Type B pancreatic cell (in vitro differentiated cells): ENCODE measurements at places on chromosomes 11 and 22. TPM values are rescaled to one million over a fixed set of nuclear protein-coding genes. Genes with fewer than 3 reads are reported as not detected.

DNA sequence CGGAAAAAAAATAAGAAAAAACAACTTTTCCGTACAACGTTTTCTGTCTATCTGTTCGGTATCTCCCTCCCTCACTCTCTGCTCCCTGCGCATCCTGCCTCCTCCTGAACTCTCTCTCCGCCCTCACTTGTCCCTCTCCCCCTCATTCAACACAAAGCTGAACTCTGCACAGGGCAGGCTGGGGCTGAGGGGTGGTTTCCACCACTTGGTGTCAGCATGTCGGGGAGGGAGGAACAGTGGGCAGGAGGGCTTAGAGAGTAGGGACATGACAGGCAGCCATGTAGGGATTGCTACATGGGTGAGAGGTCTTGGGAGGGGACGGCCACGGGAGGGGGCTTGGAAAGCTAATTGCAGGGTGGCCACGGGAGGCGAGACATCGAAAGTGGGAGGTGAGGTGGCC, 17.6 kb downstream of the SLC22A12 start:
- peaks cover 10% of the 10 kb centered on the region for H3K4me1 ChIP-seq
- peak overlapping the region; percentile 39 for H3K27ac ChIP-seq
- H3K4me3 ChIP-seq = peak overlapping the region; percentile 41
- no peaks in the 10 kb centered on the region for H3K27me3 ChIP-seq
- H3K36me3 ChIP-seq = no peaks in the 10 kb centered on the region

DNA sequence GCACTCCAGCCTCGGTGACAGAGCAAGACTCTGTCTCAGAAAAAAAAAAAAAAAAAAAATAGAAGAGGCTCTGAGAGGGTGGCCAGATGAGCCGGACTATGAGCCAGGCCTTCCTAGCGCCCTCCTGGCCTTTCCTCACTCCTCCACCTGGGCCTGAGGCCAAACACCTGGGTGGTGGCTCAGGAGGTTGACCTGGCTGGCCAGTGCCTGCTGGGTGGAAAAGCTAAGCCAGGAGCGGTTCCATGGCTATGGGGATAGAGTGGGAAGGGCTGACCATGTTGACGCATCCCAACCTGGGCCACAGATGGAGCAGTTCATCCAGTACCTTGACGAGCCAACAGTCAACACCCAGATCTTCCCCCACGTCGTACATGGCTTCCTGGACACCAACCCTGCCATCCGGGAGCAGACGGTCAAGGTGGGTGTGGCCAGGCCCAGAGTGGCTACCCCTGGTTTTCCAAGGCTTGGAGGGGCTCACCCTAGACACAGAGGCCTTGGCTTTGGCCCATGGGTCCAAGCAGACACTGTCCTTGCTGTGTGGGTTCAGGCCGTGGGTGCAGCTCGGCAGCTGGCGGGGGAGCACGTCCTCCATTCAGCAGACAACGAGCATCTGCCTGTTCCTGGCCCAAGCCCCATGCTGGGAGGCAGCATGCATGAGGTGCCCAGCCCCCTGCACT, 7.6 kb downstream of the SCYL1 start:
- no peak overlapping the region for H3K4me3 ChIP-seq
- peaks cover 4% of the 10 kb centered on the region for H3K4me1 ChIP-seq
- H3K36me3 ChIP-seq = peaks cover 13% of the 10 kb centered on the region
- DNase-seq = no peak

DNA sequence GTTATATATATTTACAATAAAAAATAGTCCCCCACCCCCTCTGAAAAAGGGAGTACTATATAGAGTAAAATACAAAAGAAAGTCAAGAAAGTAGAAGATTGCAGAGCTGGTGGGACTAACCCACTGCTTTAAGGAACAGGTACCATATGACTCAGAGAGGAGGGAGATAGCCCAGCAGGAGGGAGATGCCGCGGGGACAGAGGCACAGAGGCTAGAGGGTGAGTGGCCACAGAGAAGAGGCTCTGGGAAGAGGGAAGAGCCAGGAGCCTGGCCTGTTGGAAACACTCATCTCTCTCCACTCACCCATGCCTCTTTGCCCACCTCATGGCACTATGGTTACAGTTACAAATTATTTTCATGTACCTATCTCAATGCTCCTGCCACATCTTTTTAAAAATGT, 53.6 kb upstream of the LYVE1 start:
- no peaks in the 10 kb centered on the region for H3K27me3 ChIP-seq
- peaks cover 4% of the 10 kb centered on the region for H3K4me1 ChIP-seq
- no peak for DNase-seq
- H3K4me3 ChIP-seq = no peak overlapping the region

DNA sequence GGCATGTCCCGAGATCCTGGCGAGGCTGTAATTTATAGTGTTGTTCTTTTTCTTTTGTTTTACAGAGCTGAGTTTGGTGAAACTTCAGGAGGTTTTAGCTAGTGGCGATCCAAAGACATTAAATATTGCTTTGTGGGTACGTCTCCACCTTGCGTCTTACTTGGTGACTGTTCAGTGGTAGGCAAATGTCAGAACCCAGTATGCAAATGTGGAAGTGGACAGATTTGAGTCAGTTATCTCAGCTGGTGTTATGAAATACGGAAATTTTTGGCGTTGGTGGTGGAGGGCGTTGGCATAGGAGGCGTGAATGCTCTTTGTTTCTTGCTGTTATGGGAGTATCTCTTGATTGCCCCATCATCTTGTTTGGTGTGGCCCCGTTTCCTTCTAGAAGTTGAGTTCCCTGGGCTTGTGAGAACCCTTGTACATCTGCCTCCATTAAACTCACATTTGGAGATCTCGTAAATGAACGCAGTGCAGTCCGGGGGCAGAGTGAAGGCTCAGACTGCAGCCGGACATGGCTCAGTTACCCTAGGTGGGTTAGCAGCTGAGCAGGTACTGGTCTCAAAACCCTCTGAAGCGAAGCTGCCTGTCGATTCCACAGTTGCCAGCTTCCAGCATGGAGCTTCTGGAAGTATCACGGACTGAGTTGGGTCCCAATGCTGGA, 39.9 kb downstream of the PTPRJ start:
- DNase-seq = no peak
- peak overlapping the region; percentile 4 for H3K4me3 ChIP-seq
- peaks cover 59% of the 10 kb centered on the region for H3K4me1 ChIP-seq
- no peaks in the 10 kb centered on the region for H3K27me3 ChIP-seq
- H3K36me3 ChIP-seq = no peaks in the 10 kb centered on the region

BCL2L13 gene
- 32.5 and 42.8 TPM in 2 replicates for total RNA-seq

TMEM218 gene
- 17.2 and 33.2 TPM in 2 replicates for total RNA-seq

GRCh38 chr11:9219572-9219971, 45.6 kb downstream of the DENND5A start:
- no peaks in the 10 kb centered on the region for H3K4me1 ChIP-seq
- no peak for DNase-seq
- H3K4me3 ChIP-seq = no peak overlapping the region
- H3K27ac ChIP-seq = no peak overlapping the region

DNA sequence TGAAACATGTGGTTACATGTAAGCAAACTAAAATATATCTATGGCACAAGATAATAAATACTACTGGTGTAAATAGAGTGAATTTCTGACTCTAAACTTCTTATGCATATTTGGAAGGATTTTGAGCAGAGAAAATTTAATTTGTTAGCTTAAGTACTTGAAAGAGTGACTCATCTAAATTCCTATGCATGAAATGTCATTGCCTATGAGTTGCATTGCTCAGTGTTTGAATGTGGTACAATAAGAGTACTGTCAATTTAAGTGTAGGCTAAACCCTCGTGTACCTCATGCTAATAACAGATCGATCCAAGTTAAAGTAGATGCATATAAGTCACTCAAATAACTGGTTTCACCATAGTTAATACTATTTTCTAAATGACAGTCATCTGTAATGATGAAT, 5.3 kb upstream of the CARD18 start:
- no peak overlapping the region for H3K4me3 ChIP-seq
- no peaks in the 10 kb centered on the region for H3K4me1 ChIP-seq
- no peak for DNase-seq
- H3K27me3 ChIP-seq = no peaks in the 10 kb centered on the region
- no peak overlapping the region for H3K27ac ChIP-seq
- H3K36me3 ChIP-seq = no peaks in the 10 kb centered on the region

OR52A1 gene
- total RNA-seq = not detected in 2 replicates

VPREB3 gene
- total RNA-seq = 0.92 TPM in 1 of 2 replicates, not detected in the other

INPPL1 gene
- 179 and 231 TPM in 2 replicates for total RNA-seq

DNA sequence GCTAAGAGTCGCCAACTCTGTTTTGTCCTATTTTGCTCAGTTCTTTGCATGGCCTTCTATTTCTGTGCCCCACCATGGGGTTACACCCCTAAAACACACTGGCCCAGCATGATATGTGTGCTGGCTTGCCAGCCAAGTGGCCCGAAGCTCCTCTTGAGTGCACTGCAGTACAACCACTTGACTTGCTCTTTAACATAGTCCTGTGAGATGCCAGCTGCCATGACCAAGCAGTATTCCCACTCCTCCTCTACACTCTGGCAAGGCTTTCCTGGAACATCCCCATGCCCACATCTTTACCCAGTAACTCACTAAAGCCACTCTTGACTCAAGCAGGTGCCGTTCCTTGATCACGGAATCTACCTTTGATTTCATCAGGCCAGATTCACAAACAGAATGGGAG, 102.9 kb upstream of the GAL start:
- H3K36me3 ChIP-seq = peaks cover 61% of the 10 kb centered on the region
- peaks cover 13% of the 10 kb centered on the region for H3K4me1 ChIP-seq
- DNase-seq = no peak
- H3K27me3 ChIP-seq = no peaks in the 10 kb centered on the region

MUC5AC gene
- 0.10 and 1.4 TPM in 2 replicates for total RNA-seq

- DNase-seq = no peak
- H3K36me3 ChIP-seq = peaks cover 12% of the 10 kb centered on the region
- H3K27ac ChIP-seq = no peak overlapping the region
- peaks cover 5% of the 10 kb centered on the region for H3K27me3 ChIP-seq
- H3K4me1 ChIP-seq = peaks cover 3% of the 10 kb centered on the region
- no peak overlapping the region for H3K4me3 ChIP-seq
These were observed 38.8 kb upstream of the TTC12 start for GRCh38 chr11:113275602-113276001.

OR56A1 gene
- not detected in 2 replicates for total RNA-seq

OR51E1 gene
- 0.48 and 0.51 TPM in 2 replicates for total RNA-seq

- no peak overlapping the region for H3K27ac ChIP-seq
- no peak for DNase-seq
- H3K27me3 ChIP-seq = peaks cover 3% of the 10 kb centered on the region
These were observed 187.9 kb downstream of the ETS1 start for GRCh38 chr11:128399251-128400121.

DBX1 gene
- total RNA-seq = 0.36 TPM in 1 of 2 replicates, not detected in the other

- no peaks in the 10 kb centered on the region for H3K4me1 ChIP-seq
- H3K27me3 ChIP-seq = peaks cover 43% of the 10 kb centered on the region
- H3K4me3 ChIP-seq = no peak overlapping the region
- no peaks in the 10 kb centered on the region for H3K36me3 ChIP-seq
- DNase-seq = no peak
- no peak overlapping the region for H3K27ac ChIP-seq
These were observed 6.0 kb downstream of the SYCE3 start for GRCh38 chr22:50556703-50557102.

PTGDR2 gene
- total RNA-seq = 2.6 and 7.9 TPM in 2 replicates

DNA sequence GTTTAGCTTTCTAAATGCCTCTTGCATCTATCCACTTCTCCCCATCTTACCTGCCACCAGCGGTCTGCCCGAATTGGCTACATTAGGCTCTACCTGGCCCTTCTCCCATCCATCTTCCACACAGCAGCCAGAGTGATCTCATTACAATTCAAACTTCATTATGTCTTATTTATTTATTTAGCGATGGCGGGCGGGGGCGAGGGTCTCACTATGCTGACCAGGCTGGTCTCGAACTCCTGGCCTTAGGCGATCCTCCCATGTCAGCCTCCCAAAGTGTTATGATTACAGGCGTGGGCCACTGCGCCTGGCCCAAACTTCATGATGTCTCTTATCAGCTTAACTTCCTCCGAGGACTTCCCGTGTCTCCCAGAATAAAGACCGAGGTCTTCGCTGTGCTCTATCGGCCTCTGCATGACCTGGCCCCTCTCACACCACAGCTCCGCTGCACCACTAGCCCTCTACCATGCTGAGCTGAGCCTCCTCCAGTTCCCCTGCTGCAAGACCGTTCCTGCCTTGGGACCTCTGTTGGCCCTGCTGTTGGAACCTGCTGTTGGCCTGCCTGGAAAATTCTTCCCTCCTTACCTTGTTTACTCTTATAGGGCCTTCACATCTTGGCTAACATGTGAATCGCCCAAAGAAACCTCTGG, 870 bp upstream of the CTTN start:
- peaks cover 18% of the 10 kb centered on the region for H3K4me1 ChIP-seq
- peaks cover 18% of the 10 kb centered on the region for H3K36me3 ChIP-seq
- H3K27me3 ChIP-seq = no peaks in the 10 kb centered on the region
- DNase-seq = no peak

DNA sequence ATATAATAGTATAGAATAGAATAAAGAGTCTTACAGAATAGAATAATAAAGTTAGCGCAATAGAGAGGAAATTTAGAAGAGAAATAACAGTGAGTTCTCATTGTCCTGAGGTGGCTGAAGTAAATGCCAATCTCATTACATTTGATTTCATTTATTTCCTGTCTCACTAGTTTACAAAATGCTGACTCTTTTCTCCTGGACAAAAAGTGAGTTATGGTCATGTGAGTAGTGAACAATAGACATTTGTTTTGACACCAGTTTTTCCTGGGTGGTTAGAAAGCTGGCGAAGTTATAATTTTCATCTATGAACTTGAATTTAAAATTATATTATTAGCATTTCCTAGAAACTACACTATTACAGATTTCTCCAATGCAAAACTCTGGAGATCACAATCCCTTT, 143.7 kb downstream of the TYR start:
- no peak overlapping the region for H3K4me3 ChIP-seq
- H3K36me3 ChIP-seq = no peaks in the 10 kb centered on the region
- no peak overlapping the region for H3K27ac ChIP-seq

DNA sequence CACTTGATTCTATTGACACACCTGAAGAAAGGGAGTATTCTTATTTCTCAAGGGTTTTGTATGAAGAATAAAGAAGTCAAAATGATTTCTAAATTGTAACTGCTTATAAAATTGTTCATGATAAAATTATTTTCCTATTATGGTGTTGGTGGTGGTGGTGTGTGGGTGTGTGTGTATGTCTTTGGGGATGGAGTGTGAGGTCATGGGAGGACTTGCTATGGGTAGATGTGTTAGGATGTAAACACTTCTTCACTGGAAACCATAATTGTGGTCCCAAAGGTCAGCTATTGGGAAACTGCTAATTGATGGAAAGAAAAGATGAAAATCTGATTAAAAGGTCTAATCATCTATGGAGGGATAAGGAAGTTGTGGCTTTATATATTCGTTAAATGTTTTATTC, 5.1 kb downstream of the TRIM22 start:
- H3K4me3 ChIP-seq = no peak overlapping the region
- no peaks in the 10 kb centered on the region for H3K27me3 ChIP-seq
- H3K4me1 ChIP-seq = peaks cover 9% of the 10 kb centered on the region
- no peak overlapping the region for H3K27ac ChIP-seq
